ENCODE measurements at places on chromosomes 16 and 17. TPM values are rescaled to one million over a fixed set of nuclear protein-coding genes. Genes with fewer than 3 reads are reported as not detected.

Gene KIF18B
- total RNA-seq, result 2.5 TPM

Gene TVP23B
- 61.0 TPM for total RNA-seq

Gene SPAG9
- total RNA-seq, result 211 TPM

Gene JPT1
- total RNA-seq, result 49.8 TPM

Gene POLR3E
- total RNA-seq, result 31.9 TPM
